Activated CD4-positive, alpha-beta memory T cell treated with anti-CD3 and anti-CD28 coated beads for 36 hours (primary cell): ENCODE measurements at places on chromosomes 2 and 18. TPM values are rescaled to one million over a fixed set of nuclear protein-coding genes. Genes with fewer than 3 reads are reported as not detected.

Gene CHPF
- 19.9 TPM for total RNA-seq

Gene RRM2
- 528 TPM for total RNA-seq

Gene SERPINB11
- not detected for total RNA-seq

- H3K27ac ChIP-seq: no peak overlapping the region
- no peaks in the 10 kb centered on the region for H3K4me1 ChIP-seq
- no peak overlapping the region for H3K4me3 ChIP-seq
- no peak for DNase-seq
- H3K36me3 ChIP-seq: no peaks in the 10 kb centered on the region
These were observed 47.8 kb upstream of the RNF103 start for GRCh38 chr2:86671337-86671981.

- no peak for DNase-seq
- H3K36me3 ChIP-seq: no peaks in the 10 kb centered on the region
- no peak overlapping the region for H3K4me3 ChIP-seq
These were observed 31.6 kb downstream of the AOX1 start for GRCh38 chr2:200617156-200618053.
